Stimulated activated CD8-positive, alpha-beta memory T cell treated with anti-CD3 and anti-CD28 coated beads, Interleukin-7, amount 100 ng/mL, for 48 hours (primary cell): ENCODE measurements at places on chromosomes 5 and 9.
A peak's percentile ranks its signal among the peaks of the same experiment; 100 is the strongest.

DNA sequence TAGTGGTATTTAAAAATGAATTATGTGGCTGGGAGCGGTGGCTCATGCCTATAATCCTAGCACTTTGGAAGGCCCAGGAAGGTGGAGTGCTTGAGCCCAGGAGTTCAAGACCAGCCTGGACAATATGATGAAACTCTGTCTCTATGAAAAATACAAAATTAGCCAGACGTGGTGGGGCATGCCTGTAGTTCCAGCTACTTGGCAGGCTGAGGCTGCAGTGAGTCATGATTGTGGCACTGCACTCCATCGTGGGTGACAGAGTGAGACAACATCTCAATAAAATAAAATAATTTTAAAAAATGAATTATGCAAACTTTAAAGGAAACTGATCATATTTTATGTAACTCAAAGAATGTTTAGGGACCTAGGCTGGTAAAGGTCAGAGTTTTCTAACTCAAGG lies 310.8 kb upstream of the DMRT1 start:
- DNase-seq = no peak

DNA sequence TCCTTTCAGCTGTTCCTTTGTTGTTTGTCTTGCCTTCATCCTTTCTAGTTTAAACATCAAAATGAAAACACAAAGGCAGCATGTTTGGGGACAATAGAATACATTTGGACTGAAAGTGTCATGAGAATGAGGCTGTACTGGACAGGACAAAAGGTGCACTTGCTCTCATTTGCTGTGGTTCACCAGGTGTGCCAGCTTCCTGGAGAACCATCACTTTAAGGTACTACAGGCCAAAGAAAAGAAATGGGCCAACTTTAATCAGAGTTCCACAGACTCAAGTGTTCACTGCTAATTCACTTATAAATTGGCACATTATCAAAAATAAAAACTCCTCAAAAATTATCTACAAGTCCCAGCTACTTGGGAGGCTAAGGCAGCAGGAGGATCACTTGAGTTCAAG lies 53.8 kb downstream of the ABHD17B start:
- DNase-seq = no peak

GRCh38 chr9:75488719-75489110 lies 400.4 kb downstream of the OSTF1 start:
- DNase-seq = no peak

GRCh38 chr5:6465831-6466790 lies 17.5 kb downstream of the UBE2QL1 start:
- DNase-seq = no peak

- DNase-seq = peak; percentile 76
Measured at GRCh38 chr5:109408991-109409843, 557 bp downstream of the PJA2 start.

GRCh38 chr5:1156754-1157460 lies 44.5 kb upstream of the SLC6A19 start:
- DNase-seq = no peak

DNA sequence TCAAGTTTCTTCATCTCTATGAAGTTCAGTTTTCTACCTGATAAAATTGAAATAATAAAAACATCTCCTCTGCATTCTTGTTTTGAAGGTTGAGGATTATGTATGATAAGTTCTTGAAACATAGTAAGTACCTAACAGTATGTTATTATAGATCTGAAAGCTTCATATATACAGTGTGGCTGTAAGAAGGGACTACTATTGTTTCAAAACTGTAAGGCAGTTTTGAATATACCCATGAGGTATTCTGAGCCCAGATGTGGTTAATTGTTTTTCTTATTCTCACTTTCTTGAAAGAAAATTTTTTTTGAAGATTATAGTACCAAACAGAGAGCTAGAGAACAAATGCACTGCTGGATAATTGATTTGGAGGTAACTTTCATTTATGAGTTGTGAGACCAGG lies 383.2 kb downstream of the CHSY3 start:
- DNase-seq = no peak

DNA sequence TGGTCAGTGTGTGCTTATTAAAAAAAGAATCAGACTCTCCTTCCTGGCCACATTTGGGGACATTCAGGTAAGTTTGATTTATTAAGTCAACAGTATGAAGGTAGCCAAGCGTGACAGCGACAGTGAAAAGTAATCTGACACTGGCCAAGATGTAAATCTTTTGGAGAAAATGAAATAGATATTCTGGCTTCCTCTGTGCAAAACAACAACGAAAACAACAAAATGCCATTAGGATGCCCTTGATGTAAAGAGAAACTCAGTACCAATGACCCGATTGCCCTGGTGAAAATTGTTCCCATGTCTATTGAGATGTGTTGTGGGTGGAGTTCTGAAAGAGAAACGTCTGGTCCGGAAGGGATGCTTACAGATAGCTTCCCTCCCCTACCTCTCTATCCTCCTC lies 267.8 kb downstream of the MAT2B start:
- no peak for DNase-seq

GRCh38 chr9:109496218-109496617 lies 1.9 kb downstream of the PTPN3 start:
- DNase-seq = no peak

- no peak for DNase-seq
Measured at GRCh38 chr5:173025651-173026050, 30.5 kb upstream of the CREBRF start.

DNA sequence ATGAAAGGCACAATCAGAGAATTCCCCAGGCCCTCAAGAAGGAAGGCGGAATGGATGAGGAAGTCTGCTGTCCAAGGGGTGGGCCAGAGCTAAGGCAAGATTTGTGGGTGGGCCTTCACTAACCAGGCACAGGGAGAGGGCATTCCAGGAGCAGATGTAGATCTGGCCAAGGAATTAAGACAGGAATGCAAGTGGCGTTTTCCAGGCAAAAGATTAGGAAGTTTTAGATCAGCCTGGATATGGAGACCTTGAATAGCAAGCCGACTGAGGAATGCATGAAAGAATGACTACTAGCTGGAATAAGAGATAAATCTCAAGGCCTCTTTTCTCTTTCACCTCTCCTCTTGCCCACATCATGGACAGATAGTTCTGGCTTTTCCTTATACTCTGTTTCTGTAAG lies 68.5 kb downstream of the GHR start:
- DNase-seq = no peak

GRCh38 chr5:151070449-151070848 lies 10.4 kb downstream of the TNIP1 start:
- DNase-seq = no peak

- no peak for DNase-seq
Measured at GRCh38 chr5:147234825-147235635, at the start of gene STK32A. Gene STK32A, plus strand, starts transcription at chr5:147235026. Its CDS starts 4,609 bp downstream, at chr5:147239635.

DNA sequence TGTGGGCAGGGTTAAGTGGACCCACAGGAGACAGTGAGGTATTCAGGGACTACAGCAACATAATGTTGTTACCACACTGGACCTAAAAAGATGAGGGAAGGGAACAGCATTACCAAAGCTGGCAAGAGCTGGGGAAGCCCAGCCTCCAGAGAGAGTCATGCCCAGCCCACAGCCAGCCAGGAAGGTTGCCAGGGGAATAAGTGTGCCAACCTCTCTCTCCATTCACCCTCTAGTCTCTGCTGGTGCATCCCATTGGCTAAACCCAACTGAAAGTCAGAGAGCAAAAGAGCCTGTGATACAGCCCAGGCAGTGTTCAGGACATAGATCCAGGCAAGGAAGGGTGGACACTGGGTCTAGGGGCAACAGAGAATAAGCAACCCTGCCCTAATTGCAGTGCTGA lies 35.8 kb upstream of the AFAP1L1 start:
- DNase-seq = no peak

DNA sequence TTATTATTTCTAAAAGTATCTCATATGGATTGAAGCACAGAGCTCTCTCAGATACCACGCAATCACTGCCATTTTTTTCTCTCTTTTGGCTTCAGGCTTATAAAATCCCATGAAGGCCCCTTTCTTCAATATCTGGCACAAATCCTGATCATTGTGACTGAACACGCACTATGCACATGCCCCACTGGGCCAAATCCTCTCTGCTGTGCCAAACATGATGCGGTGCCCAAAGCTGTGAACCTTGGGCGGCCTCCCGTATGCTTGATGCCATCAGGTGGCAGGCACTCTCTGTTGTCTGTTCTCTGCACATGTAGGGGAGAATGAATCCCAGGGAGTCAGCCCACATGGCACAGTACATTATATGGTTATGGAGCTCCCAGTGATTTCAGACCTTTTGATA lies 375.0 kb upstream of the RGMB start:
- DNase-seq = no peak

DNA sequence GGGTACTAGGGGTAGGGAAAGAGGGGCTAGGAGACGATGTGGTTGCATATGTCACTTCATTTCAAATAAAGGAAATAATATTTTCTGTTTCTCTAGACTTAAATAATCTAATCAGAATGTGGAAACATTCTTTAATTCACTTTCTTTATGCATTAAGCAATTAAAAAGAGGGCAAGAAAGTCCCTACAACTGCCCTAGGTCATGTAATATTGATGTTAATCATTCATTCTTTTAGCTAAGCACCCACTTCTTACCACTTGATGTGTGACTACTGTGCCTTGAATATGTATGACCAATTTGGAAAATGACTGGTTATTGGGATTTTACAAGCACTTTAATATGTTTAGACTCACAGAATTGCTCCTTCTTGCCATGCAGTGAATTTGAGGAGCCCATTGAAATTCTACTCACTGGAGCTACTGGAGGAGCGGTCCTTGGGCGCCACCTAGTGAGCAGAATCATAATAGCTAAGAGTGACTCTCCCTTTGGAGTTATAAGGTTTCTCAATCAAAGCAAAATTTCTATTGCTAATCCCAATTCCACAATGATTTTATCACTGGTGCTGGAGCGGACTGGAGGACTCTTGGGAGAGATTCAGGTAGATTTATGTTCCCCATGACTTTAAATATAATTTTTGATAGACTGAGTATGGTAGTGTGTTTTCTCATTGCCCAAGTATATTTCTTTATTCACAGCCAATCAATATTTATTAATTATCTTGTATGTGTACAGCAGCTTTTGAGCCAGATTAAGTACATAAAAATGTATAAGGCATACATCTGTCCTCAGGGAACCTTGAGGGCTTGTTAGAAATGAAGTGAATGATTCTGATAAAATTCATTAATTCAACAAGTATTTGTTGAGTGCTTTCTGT lies 225.1 kb downstream of the ADGRV1 start:
- peak; percentile 9 for DNase-seq

DNA sequence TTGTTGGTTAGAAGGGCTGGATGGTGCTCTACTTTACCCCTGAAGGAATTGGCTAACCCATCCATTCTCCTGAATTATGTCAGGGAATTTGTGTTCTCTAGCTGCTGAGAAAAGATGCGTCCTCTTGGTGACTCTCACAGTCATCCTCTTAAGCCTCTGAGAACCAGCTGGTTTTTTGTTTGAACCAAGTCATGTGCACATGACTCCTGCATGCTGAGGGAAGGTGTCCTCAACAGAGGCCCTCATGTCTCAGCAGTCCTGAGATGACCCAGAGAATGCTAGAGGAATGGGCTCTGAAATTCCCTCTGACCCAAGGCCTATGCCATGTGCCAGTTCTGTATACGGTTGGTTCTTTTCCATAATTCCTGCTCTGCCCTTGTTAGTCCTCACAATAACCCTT lies 10.4 kb upstream of the C5orf63 start:
- DNase-seq = no peak

GRCh38 chr5:172640822-172641358 lies at the start of gene NEURL1B:
Gene NEURL1B, plus strand, starts transcription at chr5:172641263. Its CDS starts 144 bp downstream, at chr5:172641407.
- peak; percentile 25 for DNase-seq

DNA sequence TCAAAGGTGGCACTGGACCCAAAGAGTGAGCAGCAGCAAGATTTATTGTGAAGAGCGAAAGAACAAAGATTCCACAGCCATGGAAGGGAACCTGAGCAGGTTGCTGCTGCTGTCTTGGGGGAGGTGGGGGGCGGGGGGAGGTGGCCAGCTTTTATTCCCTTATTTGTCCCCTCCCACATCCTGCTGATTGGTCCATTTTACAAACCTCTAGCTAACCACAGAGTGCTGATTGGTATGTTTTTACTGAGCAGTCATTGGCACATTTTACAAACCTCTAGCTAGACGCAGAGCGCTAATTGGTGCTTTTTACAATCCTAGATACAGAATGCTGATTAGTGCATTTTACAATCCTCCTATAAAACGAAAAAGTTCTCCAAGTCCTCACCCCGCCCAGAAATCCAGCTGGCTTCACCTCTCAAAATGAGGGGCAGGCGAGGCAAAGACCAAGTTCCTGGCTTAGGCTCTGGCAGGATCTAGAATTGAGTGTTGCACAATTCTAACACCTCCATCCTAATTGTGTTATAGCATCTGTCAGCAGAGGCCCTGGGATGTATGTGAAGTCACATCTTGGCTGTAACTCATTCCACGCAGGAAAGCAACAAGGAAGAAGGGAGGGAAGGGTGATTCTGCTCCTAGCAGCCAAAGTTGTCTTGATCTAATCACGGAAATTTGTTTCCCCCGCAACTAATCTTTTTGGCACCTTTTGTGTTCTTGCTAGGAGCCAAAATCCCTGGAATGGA lies 34.3 kb downstream of the ROR2 start:
- DNase-seq = no peak

GRCh38 chr5:151274666-151275065 lies 21.7 kb downstream of the GM2A start:
- DNase-seq = no peak

GRCh38 chr5:51273021-51273420 lies 110.2 kb upstream of the ISL1 start:
- no peak for DNase-seq

GRCh38 chr5:112930082-112930344 lies 8.0 kb upstream of the REEP5 start:
- no peak for DNase-seq

GRCh38 chr5:6772886-6773285 lies 59.7 kb downstream of the TENT4A start:
- no peak for DNase-seq

DNA sequence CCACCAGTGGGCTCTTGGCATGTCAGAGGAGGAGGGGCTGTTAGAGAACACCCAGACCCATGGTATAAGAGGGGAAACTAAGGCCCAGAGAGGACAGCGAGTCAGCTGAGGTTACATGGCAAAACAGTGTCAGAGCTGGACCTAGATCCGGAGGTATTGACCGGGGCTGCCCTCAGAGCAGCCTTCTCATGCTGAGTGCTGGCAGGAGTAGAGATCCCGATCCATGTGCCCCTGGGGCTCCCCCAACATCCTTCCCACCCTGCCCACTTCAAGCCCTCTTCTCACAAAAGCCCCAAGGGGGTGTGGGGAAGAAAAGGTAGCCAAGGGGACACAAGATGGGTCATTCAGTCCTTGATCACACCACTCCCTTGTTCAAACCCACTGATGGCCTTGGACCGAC lies 19.9 kb downstream of the CSF1R start:
- DNase-seq = no peak

- DNase-seq = no peak
Measured at GRCh38 chr9:100679834-100680233, 102.0 kb downstream of the CAVIN4 start.

- no peak for DNase-seq
Measured at GRCh38 chr9:1538301-1538700, 476.8 kb upstream of the SMARCA2 start.

- DNase-seq = no peak
Measured at GRCh38 chr5:171450423-171451331, 31.2 kb downstream of the FGF18 start.

GRCh38 chr5:62206150-62206829 lies 99.7 kb upstream of the KIF2A start:
- no peak for DNase-seq
